ENCODE measurements at places on chromosomes 3 and 15.

DNA sequence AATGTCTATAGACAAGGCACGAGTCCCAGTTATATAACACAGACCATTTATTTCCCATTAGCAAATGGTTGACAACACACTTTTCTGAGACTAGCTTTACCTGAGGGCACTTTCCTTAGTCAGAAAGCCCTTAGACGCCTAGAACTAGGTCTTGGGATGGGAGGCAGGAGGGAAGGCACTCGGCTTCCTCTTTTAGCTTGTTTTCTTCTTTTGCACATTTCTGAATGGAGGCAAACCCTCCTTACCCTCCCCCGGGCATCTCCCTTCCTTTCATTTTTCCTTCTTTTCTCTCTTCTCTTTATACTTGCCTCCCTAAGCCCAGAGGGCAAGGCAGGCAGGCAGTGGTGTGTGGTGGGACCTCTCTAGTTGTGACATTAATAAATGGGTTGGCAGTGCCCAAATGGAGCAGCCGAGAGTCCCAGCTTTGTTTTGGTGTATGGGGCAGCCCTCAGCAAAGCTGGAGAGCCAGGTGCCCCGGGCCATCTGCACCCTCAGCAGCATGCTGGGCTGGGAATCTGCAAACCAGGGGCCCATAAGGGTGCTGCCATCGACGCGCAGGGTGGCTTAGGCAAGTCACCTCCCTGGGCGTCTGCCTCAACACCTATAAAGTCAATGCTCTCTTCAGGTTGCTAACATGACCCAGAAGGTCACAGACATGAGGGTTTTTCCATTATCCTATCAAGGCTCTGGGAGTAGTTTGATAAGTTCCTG lies 21.1 kb upstream of the BCL2L10 start:
- no peak for DNase-seq

GRCh38 chr3:124964387-124964786 lies 29.8 kb upstream of the MUC13 start:
- no peak for DNase-seq

- no peak for DNase-seq
Observed at GRCh38 chr15:74857671-74858368, 14.9 kb upstream of the ULK3 start.

DNA sequence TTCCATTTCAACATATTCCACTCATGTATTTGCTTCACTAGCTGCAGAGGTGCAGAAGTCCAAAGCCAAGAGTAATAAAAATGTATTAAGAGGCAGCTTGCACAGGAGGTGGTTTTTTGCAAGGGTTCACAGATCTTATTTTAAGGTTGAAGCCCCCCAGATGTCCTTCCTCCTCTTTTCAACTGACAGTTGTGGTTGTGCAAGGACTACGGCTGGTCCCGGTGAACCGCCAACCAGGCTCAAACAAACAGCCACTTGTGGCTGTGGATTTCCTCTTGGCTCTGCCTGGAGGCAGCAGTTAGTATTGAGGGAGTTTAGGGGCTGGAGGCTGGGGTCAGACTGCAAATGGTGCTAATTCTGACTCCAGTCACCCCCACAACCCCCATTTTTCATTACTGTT lies 240.7 kb upstream of the TBC1D5 start:
- DNase-seq: no peak

GRCh38 chr15:71649894-71650293 lies 160.5 kb upstream of the NR2E3 start:
- DNase-seq: no peak

- DNase-seq: no peak
Observed at GRCh38 chr3:17840126-17840525, 97.7 kb upstream of the TBC1D5 start.

- no peak for DNase-seq
Observed at GRCh38 chr15:48682942-48683651, 37.6 kb upstream of the FBN1 start.

DNA sequence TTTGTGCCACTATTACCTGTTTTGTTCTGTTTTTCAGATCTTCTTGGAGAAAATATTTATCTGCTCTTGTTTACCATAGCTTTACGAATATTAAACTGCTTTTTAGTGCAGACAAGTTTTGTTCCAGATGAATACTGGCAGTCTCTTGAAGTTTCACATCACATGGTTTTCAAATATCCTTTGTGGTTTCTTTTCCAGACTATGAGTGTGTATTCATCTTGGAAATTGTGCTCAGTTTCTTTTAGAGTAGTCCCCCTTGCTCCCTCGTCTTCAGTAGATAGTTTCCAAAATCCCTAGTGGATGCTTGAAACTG lies 1.2 kb downstream of the PIGB start:
- no peak for DNase-seq

DNA sequence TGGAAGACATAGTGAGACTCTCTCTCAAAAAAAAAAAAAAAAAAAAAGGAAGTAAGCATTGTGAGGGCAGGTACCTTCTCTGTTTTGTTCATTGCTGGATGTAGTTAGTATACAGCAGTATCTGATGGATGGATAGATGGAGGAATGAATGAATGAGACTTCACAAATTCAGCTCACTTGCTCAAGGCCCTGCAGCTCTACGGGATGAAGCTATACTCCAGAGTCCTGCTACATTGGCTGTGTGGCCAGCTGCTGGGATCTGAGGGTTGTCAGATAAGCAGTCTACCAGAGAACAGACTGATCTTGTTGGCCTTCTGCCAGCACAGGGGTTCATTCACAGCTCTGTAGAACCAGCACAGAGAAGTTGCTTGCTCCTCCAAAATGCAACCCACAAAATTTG lies 35.0 kb downstream of the MLH1 start:
- DNase-seq: peak; percentile 6

GRCh38 chr3:150349314-150350097 lies 58.6 kb upstream of the TSC22D2 start:
- DNase-seq: no peak

DNA sequence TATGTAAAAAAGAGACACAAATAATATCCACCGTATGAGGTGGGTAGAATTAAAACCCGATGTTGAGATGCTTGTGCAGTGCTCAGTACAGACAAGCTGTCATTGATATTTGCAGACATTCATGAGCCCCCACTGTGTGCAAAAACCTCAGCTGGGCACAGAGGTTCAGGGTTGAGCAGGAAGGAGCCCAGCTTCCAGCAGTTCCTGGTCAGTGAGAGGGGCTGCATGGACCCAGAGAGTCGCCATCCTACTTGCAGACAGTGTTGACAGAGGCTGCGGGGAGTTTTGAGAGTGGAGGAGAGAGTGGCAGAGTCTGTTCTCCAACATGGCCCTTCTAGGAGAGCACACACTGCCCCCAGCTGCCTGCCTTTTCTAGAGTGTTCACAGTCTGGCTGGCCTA lies 6.1 kb upstream of the LTF start:
- DNase-seq: no peak

GRCh38 chr3:185402561-185402960 lies 39.6 kb downstream of the MAP3K13 start:
- DNase-seq: peak; percentile 25

- no peak for DNase-seq
Observed at GRCh38 chr3:151183265-151183671, 19.7 kb downstream of the GPR171 start.

DNA sequence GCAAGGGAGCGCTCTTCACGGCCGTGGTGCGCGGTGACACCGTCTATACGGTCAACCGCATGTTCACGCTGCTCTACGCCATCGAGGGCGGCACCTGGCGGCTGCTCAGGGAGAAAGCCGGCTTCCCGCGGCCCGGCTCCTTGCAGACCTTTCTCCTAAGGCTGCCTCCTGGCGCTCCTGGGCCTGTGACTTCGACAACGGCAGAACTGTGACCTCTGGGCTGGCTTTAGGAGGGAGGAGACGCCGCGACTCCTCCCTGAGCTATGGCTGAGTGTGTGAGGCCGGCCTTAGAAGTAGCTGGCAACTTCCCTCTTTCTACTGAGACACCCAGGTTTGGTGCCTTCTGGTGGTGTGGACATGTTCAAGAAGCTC lies 1.4 kb downstream of the KBTBD13 start:
- peak; percentile 60 for DNase-seq

Data from left kidney (tissue), 8 donors.